ENCODE measurements at places on chromosomes 6 and 20.
A peak's percentile ranks its signal among the peaks of the same experiment; 100 is the strongest.

- no peak for DNase-seq
These were observed 23.7 kb downstream of the MOCS3 start for GRCh38 chr20:50982363-50982762.

GRCh38 chr6:52390361-52390727 is 28.4 kb downstream of the PAQR8 start:
- DNase-seq: peak; percentile 57

- no peak for DNase-seq
These were observed 54.3 kb downstream of the PGM3 start for GRCh38 chr6:83138758-83139157.

GRCh38 chr6:75600768-75601167 is 912 bp upstream of the SENP6 start:
- no peak for DNase-seq

GRCh38 chr6:110875548-110876169 is 1.1 kb downstream of the AMD1 start:
- DNase-seq: peak; percentile 58

DNA sequence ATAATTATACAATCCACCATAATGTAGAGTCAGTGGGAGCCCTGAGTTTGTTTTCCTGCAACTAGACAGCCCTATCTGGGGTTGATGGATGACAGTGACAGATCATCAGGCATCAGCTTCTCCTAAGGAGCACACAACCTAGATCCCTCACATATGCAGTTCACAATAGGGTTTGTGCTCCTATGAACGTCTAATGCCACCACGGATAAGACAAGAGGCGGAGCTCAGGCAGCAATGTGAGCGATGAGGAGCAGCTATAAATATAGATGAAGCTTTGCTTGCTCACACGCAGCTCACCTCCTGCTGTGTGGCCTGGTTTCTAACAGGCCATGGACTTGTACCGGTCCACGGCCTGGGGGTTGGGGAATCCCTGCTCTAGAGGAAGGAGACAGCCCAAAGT is 25.9 kb downstream of the EDEM2 start:
- DNase-seq: no peak

DNA sequence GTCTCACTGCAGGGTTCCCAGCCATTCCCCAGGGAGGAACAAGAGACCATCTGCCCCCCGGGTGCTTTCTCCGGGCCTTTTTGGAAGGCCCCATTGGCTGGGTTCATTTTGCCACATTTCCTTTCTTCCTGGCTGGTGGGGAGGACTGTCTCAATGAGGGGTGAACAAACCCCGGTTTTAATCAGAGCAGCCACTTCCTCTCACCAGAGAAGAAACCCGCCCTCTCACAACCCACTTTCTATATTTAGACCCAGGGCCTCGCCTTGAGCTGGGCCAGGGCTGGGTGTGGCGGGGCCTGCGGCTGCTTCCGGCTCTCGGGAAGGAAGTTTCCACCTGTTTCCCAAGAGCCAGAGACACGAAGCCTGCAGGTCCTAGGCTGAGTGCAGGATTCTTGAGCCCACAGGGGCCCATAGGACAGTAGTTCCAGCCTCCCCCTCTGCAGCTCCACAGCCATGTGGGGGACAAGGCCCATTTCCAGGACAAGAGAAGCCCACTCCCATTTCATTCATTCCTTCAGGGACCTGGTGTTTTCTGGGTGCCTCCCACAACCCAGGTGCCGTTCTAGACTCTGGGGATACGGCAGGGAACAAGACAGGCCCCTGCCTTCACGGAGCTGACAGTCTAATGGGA is 41.8 kb downstream of the RBM38 start:
- DNase-seq: peak; percentile 30

DNA sequence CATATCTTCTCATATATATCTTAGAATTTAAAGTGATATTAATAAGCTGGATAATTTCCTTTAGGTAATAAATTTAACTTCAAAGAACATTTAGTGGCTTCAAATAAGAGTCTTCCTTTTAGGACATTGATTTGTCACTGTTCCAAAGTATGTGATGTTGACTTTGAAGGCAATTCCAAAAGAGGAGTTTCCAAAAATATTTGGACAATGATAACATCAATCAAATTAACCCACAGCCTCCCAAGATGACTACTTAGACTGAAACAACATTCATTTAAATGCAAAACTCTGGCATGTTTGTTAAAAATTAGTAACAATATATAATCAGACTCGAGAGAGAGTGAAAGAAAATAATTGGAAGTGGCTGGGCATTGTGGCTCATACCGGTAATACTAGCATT is 211.1 kb downstream of the OGFRL1 start:
- no peak for DNase-seq

- no peak for DNase-seq
These were observed 109.1 kb downstream of the C6orf58 start for GRCh38 chr6:127686084-127686483.

DNA sequence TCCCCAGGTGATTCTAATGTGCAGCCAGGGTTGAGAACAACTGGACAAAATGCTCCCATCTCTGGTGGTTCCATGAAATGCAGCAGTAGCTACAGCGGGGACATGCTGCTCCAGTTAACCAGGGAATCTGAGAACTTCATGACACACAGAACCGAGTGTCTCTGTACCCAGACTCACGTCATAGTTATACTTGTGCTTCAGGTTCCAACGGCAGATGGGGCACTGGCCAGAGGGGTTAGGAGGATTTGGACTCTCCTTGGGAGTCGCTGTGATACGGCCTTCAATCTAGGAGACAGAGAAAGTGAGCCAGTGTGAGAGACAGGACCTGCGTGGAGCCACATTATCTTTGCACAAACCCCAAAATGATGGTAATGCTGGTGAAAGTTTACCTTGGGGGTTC is 9.2 kb downstream of the MRPS18A start:
- no peak for DNase-seq

- DNase-seq: no peak
These were observed 60.1 kb upstream of the LTV1 start for GRCh38 chr6:143783077-143783476.

DNA sequence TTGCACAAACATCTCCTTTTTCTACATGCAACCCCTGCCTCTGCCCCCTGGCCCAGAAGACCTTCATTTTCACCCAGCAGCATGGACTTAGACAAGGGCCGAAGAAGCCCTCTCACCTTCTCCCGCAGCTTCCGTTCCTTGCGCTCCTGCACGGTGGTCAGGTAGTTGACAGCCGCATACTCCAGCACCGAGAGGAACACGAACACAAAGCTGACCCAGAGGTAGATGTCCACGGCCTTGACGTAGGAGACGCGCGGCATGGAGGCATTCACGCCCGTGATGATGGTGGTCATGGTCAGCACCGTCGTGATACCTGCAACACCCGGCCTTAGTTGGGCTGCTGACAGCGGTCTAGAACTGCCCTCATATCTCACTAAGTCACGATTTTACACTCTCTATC is 47.1 kb upstream of the GABRR1 start:
- DNase-seq: no peak

GRCh38 chr6:167572841-167573271 is 248.0 kb downstream of the TTLL2 start:
- DNase-seq: no peak

DNA sequence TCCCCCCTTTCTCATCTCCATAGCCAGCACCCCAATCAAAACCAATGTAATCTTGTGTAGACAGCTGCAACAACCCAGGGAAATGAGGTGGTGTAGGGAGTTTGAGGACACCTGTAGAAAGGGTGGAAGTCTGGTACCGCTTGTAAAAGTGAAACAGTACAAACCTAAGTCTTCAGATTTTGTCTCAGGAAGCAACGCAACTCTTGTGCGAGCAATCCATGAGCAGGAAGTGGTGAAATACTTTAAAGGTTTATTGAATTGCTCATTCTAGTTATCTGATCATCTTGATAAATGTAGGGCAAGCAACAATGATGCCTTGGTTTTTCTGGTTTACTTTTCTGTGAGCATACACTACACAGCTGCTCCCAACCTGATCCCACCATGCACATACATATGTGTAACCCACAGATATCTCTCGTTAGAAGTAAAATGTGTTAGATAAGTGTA is 71.1 kb upstream of the THEMIS start:
- DNase-seq: peak; percentile 6

- no peak for DNase-seq
These were observed 73.3 kb downstream of the KLHL32 start for GRCh38 chr6:96997788-96998187.

- DNase-seq: no peak
These were observed 57.0 kb upstream of the CD93 start for GRCh38 chr20:23143098-23143497.

GRCh38 chr20:51497542-51498467 is 44.7 kb downstream of the NFATC2 start:
- peak; percentile 27 for DNase-seq

- no peak for DNase-seq
These were observed 5.6 kb upstream of the PHACTR3 start for GRCh38 chr20:59598625-59599310.

- no peak for DNase-seq
These were observed 128.4 kb downstream of the TIAM2 start for GRCh38 chr6:155123520-155123919.

- no peak for DNase-seq
These were observed 420 bp upstream of the MCCD1 start for GRCh38 chr6:31528307-31528777.

GRCh38 chr6:153957394-153957793 is 81.6 kb upstream of the OPRM1 start:
- no peak for DNase-seq

DNA sequence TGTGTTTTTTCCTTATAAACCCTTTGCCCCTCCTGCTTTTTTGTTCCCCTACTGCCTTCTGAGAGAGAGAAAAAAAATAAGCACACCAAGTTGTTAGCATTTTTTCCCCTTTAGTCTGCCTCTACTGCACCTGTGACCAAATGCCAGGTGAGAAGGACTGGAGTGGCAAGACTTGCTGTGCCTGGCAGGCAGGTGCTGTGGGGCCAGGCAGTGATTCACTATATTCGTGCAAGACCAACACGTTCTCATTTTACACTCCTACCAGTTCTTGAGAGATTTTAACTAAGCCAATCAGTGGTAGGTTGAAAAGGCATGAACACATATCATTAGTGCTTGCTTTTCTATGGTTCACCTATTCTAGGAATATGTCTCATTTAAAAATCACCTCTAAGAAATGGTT is 109.7 kb downstream of the FIG4 start:
- DNase-seq: no peak

Data from activated gamma-delta T cell treated with anti-CD3 and anti-CD28 coated beads, Interleukin-2, amount 50 U/mL, for 16 hours (primary cell).